ENCODE measurements at places on chromosomes 7 and 10. TPM values are rescaled to one million over a fixed set of nuclear protein-coding genes. Genes with fewer than 3 reads are reported as not detected.

Gene SFXN3
- total RNA-seq, result 75.9 TPM

Gene SSBP1
- total RNA-seq, result 67.9 TPM

Gene GRM8
- 8.0 TPM for total RNA-seq

Gene GPR15LG
- total RNA-seq, result 0.32 TPM

Gene ATOH7
- not detected for total RNA-seq

Gene ZNF488
- total RNA-seq, result 1.8 TPM

Gene CCAR1
- total RNA-seq, result 48.1 TPM

- no peak for DNase-seq
Measured at GRCh38 chr7:136403591-136403990, 426.4 kb upstream of the MTPN start.

GRCh38 chr10:121644501-121644900 is 46.3 kb upstream of the FGFR2 start:
- DNase-seq, result no peak

DNA sequence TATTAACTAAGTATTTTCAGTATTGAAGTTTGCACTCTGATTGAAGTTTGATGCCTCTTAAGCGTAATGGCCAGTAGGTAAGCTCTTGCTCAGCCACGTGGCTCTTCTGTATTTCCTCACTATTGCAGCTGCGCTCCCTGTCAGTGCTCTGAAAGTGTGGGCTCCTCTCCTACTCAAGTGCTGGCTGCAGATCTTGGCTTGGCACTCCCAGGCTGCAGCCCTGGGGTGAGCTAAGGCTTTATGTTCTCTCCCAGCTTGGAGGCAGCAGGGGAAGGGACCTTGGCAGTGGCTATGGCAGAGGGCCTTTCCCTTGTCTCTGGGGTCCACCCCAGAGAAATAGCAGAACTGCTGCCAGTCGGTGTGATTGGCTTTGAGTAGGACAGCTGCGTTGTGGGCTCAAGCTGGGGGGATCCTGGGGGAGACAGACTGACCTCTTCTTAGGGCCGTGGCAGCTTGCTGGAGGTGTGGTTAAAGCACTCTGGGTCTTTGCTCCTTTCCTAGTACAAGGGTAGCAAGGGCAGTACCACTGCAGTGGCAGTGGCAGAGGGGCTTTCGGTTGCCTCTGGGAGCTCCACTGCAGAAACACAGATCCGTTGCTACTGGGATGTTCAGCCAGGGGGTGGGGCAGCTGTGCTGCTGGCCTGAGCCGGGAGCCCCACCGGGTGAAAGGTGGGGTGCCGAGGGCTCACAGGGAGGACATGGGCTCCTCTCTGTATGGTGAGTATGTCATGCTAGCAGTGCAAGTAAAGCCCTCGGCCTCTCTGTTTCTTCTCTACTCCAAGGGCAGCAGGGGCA is 100.5 kb downstream of the GLCCI1 start:
- no peak for DNase-seq

DNA sequence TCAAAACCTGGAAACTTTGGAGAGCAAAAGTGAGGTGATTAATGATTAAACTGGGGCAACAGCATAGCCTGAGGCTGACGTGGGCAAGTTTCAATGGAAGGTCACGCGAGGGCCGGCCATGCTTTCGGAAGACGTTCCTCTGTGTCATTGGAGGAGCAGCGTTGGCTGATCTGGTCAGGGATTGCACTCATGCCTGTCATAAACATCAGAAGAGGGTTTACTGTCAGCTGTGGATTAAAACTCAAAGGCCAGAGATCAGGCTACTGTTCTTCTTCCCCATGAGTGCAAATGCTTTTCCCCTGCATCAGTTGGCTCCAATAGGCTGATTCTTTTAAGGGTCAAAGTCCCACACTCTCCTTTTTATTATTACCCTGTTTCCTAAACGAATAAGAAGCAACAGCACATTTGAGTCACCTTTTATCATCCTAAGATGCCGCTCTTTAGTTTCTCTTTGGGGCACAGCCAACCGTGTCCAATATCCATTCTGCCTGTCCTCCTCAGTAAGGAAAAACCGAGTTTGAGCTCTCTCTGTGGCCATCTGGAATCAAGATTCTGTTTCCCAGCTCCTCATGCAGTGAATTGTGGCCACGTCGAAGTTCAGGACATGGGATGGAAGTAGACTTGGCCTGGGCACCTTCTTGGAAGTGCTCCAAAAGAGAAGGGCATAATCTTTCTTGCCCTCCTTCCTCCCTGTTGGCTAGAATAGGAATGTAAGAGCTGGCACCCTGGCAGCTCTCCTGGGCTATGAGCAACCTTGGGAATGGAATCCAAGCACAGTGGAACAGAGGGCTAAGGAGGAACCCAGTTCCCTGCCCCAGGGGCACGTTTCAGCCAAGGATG is 62.5 kb upstream of the INSIG1 start:
- DNase-seq, result peak; percentile 60

GRCh38 chr10:78821052-78821451 is 247.7 kb upstream of the ZMIZ1 start:
- no peak for DNase-seq

DNA sequence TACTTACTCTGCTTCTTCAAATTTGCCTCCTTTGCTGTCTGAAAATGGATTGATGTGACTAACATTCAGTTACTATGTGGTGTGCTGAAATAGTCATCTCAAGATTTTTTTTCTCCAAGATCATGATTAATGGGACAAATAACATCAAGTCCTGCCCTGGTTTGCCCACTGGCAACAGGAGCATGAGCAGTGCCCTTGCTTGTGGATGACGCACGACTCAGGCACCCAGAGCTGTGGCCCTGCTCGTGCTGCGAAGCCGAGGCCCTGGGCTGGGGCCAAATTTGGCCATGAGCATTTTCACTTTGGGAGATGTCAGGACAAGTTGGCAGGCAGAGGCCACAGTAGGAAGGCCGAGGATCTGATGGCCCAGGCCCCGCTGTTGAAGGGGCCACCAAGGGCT is 239.8 kb upstream of the IGFBP3 start:
- DNase-seq, result no peak

DNA sequence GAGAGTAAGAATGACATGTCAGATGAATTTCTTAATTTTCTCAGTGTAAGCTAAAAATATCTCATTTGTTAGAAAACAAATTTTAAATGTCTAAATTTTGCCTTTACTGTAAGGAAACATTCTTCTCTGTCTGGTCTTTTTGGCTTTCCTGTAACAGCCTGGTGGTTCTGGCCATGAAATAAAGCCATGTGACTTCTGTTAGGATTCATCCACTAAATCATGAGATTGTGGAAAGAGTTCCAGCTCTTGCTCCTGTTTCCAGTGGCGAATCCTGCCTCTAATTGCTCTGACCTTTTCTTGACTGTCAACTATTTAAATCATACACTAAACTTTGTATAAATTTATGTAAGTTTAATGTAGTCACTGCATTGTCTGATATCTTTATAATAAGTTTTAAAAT is 398.5 kb upstream of the AKR1E2 start:
- DNase-seq, result no peak

All from mucosa of gallbladder (tissue), 1 donor.